ENCODE measurements at places on chromosomes 7 and 10. TPM values are rescaled to one million over a fixed set of nuclear protein-coding genes. Genes with fewer than 3 reads are reported as not detected.

GRCh38 chr7:128890306-128891109 is 20.0 kb downstream of the KCP start:
- H3K36me3 ChIP-seq: no peaks in the 10 kb centered on the region
- no peak overlapping the region for H3K4me3 ChIP-seq
- DNase-seq: no peak
- H3K4me1 ChIP-seq: no peaks in the 10 kb centered on the region
- no peak overlapping the region for H3K27ac ChIP-seq

GRCh38 chr7:94348142-94348541 is 46.6 kb upstream of the COL1A2 start:
- no peaks in the 10 kb centered on the region for H3K36me3 ChIP-seq
- H3K27ac ChIP-seq: peak overlapping the region; percentile 71
- DNase-seq: peak; percentile 95
- H3K4me3 ChIP-seq: peak overlapping the region; percentile 1
- H3K27me3 ChIP-seq: no peaks in the 10 kb centered on the region

DNA sequence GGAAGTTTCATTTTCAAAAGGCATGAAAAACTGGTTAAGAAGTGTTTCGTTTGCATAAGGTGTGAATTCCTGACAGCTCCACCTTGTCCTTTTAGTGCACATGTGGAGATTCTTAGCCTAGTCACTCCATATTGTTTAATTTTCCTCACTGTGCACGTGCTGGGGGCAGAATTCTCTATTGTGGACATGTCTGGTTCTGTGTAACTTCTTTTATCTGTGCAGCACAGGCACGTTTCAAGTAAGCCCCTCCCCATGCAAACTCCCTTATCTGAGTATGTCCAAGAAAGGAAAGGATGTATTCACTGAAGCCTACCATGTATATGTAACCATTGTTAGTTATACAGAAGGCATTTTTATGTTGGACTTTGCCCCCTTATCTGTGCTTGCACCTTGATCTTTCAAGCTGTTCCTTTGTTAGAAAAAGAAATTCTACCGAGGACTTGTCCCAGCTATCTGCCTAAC is 1346.3 kb downstream of the REEP3 start:
- H3K27me3 ChIP-seq: no peaks in the 10 kb centered on the region
- no peak overlapping the region for H3K4me3 ChIP-seq
- H3K27ac ChIP-seq: no peak overlapping the region

DNA sequence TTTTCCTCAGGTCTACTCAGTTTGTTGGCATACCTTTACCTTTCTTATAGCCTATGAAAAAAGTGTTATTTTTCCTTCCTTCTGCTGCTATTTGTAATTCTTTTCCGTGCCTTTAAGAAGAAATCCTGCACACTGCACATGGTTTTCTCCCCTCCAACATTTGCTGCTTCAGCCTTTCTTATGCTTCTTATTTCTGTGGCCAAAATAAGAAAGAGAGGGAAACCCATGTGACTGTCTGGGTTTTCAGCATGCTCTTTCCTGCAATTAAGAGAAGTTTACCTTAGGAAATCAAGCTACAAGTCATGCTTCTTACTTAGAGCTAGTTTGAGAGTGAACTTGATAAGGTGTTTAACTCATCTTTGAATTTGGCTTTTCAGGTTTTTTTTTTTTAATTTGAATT is 11.0 kb downstream of the TBC1D12 start:
- no peaks in the 10 kb centered on the region for H3K36me3 ChIP-seq
- DNase-seq: no peak
- peaks cover 9% of the 10 kb centered on the region for H3K4me1 ChIP-seq
- no peaks in the 10 kb centered on the region for H3K27me3 ChIP-seq

- no peak overlapping the region for H3K27ac ChIP-seq
- H3K4me1 ChIP-seq: no peaks in the 10 kb centered on the region
- H3K36me3 ChIP-seq: no peaks in the 10 kb centered on the region
- DNase-seq: no peak
- H3K27me3 ChIP-seq: no peaks in the 10 kb centered on the region
These were observed 15.8 kb downstream of the ASZ1 start for GRCh38 chr7:117411539-117411938.

PRSS37 gene
- not detected for total RNA-seq

DNA sequence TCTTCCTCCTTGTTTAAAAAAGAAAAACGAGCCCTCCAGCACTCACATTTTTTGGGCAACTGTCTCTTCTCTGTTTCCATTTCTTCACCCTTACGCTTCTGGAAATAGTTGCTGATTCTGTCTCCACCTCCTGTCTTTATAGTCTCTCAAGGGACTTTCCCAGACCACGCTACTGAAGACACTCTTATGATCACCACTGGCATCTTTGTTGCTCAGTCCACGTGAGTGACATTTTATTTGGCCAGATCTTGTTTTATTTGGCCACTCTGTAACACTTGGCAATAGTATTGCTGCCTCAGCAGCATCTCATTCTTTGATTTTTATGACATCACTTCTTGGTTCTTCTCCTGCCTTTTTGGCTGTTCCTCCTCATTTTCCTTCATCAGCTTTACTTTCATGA is 21.6 kb upstream of the NME8 start:
- H3K27me3 ChIP-seq: no peaks in the 10 kb centered on the region
- H3K36me3 ChIP-seq: no peaks in the 10 kb centered on the region
- DNase-seq: no peak
- H3K27ac ChIP-seq: no peak overlapping the region
- H3K4me1 ChIP-seq: no peaks in the 10 kb centered on the region
- H3K4me3 ChIP-seq: no peak overlapping the region
